DMS53 (cell line): ENCODE measurements at places on chromosomes 4 and X.

- DNase-seq: no peak
These were observed 55.2 kb downstream of the HTRA3 start for GRCh38 chr4:8324640-8325239.

- DNase-seq: peak; percentile 59
These were observed 107.5 kb downstream of the STK32B start for GRCh38 chr4:5158825-5159224.

DNA sequence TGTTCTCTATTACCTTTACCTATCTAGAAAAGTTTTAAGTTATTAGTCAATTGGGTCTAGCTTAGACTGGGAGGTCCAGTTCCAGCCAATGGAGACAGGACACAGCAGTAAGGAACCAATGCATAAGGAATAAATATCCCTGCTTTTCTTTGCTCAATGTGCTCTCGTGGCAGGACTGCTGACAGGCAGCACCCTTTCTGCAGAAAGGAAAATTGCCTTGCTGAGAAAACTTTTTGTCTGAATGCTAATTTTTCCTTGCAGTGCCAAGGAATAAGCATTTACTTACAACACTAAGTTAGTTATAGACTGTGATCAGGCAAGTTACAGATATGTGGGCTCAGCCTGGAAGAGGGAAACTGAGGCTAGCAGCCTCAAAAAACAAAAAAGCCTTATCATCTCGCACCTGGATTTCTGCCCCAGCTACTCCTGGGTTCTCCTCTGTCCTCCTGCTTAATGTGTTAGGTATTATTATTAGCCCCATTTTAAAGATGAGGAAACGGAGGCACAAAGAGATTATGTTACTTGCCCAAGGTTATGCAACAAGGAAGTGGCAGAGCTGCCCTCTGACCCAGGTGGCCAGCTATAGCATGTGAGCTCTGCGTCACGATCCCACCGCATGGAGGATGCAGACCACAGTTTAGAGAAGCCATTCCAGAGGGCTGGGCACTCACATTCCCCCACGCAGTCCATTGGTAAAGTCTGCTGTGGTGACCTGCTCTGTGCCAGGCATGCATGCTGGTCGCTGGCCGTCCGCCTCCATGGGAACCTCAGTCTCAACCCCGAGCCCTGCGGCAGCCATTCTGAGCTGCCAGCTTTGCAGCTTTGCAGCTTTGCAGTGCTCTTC is 40.5 kb upstream of the C4orf50 start:
- DNase-seq: peak; percentile 52

GRCh38 chr4:150974750-150975149 is 40.3 kb downstream of the LRBA start:
- no peak for DNase-seq

- no peak for DNase-seq
These were observed 58.1 kb downstream of the PHEX start for GRCh38 chrX:22090181-22090580.

- no peak for DNase-seq
These were observed 17.7 kb upstream of the SLC39A8 start for GRCh38 chr4:102362922-102363432.

- DNase-seq: no peak
These were observed 186.3 kb downstream of the MOSPD2 start for GRCh38 chrX:15059474-15059873.

DNA sequence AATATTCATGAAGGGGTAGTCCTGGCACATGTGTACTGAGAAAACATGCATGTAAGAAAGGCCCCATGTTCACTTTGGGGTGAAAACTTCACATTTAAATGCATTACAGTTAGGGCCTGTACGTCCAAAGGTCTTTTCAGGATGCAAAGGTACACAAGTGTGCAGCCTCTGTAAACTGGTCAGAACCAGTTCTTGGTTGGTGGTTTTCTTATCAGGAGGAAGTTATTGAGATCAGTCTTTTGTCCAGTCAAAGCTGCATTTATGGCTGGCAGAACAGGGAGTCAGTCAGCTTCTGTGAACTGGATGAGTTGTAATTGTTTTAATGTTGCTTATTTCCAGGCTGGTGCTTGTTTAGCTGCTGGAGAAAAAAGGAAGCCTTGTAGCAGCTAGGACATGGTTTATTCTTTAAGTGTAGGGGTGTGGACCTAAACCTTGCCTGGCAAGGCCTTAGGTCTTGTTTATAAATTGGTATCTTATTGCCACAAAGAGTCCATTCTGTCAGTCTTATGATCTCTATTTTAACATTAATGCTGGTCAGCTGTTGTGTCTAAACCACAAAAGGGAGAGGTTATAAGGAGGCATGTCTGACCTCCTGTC is 1906.6 kb upstream of the TENM3 start:
- no peak for DNase-seq

DNA sequence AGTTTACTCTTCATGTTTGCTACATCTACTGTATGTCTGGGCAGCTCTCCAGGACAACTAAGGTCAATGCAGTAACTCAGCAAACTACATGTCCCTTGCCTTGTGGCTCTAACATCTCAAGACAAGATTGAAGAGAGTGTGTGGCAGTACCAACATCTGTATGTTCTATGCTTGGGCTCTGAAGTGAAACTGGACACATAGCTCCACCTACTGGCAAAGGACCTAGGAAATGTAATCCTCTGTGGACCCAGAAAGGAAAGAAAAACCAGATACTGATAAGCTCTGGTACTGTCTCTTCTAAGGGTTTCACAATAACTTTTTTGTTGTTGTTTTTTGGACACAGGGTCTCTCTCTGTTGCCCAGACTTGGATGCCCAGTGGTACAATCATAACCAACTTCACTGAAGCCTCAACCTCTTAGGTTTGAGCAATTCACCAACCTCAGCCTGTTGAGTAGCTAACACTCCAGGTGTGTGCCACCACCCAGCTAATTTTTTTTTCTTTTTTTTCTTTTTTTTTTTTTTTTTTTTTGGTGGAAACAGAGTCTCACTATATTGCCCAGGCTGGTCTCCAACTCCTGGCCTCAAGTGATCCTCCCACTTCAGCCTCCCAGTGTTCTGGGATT is 64.1 kb downstream of the QDPR start:
- DNase-seq: peak; percentile 85

- no peak for DNase-seq
These were observed 267.9 kb upstream of the SLC7A11 start for GRCh38 chr4:138510053-138510452.

GRCh38 chr4:6986072-6986780 is 56.9 kb upstream of the TADA2B start:
- peak; percentile 86 for DNase-seq

- DNase-seq: no peak
These were observed 108.8 kb upstream of the IGSF1 start for GRCh38 chrX:131397891-131398290.

DNA sequence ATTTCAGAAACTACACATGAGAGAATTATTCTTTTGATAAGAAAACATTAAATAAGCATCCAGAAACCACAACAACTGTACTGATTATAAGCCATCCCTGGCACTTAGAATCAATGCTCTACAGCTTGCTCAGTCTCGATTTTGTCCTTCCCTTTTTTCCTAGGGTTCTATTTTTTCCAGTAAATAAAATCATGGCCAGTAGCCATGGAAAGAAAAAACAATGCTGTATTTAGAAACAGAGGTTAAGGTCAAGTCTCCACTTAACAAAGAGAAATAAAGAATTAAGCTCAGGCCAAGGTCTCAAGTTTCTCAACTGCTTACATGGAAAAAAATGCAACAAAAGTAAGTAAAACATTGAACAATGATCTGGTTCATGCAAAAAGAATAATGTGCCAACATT is 38.7 kb upstream of the GRID2 start:
- no peak for DNase-seq

- no peak for DNase-seq
These were observed 346.4 kb upstream of the SLC7A11 start for GRCh38 chr4:138588501-138588900.

DNA sequence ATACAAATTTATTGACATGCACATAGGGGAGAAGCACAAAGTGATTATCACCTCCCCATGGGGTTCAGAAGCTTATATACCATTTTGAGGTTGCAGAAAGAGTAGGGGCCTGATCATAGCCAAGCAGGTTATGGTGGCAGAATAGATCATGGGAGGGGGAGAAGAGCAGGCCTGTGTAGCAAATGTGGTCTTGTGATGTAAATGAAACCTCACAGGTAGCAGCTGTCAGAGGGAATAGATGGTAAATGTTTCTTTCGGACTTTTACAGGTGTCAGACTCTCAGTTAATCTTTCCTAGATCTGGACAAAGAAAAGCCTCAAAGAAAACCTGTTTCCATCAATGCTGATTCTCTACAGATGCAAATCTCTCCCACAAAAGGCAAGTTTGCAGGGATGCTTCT is 84.4 kb downstream of the CFAP299 start:
- no peak for DNase-seq

DNA sequence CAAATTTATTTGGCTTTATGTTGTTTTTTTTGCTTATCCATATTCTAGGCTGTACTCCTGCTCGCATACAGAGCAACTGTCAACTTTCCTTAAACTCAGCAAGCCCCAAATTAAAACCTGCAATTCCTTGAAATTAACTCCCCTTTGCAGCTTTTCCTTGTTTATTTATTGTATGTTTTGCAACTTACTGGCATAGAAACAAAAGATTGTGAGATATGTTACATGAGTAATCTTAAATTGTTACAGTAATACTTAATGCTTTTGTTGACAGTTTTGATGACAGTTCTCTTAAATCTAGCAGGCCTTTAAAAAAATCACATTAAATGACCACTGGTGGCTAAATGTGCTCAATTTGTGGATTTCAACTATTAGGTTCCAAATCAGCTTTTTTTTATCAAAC is 4.5 kb downstream of the DDX3X start:
- DNase-seq: no peak

- DNase-seq: no peak
These were observed 612.2 kb downstream of the IQCM start for GRCh38 chr4:149203256-149204001.

DNA sequence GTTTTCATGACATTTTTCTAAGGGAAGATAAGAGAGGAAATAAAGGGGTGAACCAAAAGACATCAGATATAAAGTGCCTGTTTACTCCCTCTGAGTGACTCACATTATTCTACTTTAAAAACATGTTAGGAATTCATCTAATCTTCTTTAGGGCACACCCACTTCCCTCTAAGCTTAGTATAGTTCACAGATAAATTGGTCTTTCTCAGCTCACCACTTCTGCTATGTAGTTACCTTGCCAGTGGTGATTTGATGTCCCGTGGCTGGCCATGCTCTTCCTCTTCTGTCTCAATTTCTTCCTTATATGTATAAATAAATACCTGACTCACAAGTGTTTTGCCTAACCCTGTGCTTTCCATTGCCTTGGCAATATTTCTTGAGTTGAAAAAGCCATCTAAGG is 96.8 kb downstream of the PDLIM5 start:
- DNase-seq: no peak

DNA sequence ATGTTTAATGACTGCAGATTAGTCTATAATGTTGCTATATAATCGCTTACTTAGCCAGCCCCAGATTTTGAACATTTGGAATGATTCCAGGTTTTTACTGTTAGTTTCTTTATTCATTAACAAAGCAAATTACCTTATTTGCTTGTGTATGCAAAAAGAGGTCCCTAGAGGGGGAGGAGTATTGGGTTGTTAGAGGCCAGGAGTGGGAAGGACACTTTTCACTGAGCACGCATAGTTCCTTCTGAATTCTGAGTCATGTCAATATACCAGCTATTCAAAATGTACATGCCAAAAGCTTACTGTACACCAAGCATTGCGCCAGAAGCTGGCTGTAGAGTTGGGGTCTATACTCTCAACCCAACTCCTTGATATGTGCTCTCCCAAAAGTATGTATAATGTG is 5.1 kb upstream of the DGAT2L6 start:
- DNase-seq: no peak

- no peak for DNase-seq
These were observed 273.8 kb downstream of the GASK1B start for GRCh38 chr4:157898836-157899605.

GRCh38 chr4:56803471-56803870 is 18.0 kb downstream of the SPINK2 start:
- no peak for DNase-seq

- no peak for DNase-seq
These were observed 6.9 kb upstream of the HDAC6 start for GRCh38 chrX:48794911-48795515.

DNA sequence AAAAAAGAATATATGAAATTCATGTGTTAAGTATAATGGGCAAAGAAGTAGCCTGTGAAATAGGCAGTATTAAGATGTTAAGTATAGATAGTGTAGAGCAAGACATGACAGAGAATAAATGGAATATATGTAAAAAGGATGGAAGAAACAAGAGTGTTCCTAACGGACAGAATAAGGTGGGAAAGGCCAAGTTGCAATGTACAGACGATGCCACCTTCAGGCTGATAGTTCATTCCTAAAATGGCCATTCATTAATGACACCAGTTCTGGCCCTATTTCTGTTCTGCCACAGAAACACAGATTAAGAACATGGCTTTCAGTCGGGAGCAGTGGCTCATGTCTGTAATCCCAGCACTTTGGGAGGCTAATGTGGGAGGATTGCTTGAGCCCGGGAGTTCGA is 4.4 kb upstream of the FAM184B start:
- DNase-seq: peak; percentile 64

DNA sequence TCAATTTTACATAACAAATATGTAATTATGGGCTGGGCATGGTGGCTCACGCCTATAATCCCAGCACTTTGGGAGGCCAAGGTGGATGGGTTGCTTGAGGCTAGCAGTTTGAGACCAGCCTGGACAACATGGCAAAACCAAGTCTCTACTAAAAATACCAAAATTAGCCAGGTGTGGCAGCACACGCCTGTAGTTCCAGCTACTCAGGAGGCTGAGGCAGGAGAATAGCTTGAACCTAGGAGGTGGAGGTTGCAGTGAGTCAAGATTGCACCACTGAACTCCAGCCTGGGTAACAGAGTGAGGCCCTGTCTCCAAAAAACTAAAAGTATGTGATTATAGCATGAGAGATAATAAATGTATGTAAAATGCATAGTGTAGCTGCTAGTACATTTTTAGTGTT is 229.0 kb downstream of the PPARGC1A start:
- peak; percentile 23 for DNase-seq
